ENCODE measurements at places on chromosomes 5 and 9. TPM values are rescaled to one million over a fixed set of nuclear protein-coding genes. Genes with fewer than 3 reads are reported as not detected.

GRCh38 chr5:56529666-56530430 is 285.5 kb upstream of the MAP3K1 start:
- H3K36me3 ChIP-seq = no peaks in the 10 kb centered on the region
- no peak overlapping the region for H3K4me3 ChIP-seq
- peaks cover 4% of the 10 kb centered on the region for H3K4me1 ChIP-seq
- DNase-seq = no peak

- no peaks in the 10 kb centered on the region for H3K4me1 ChIP-seq
- no peaks in the 10 kb centered on the region for H3K36me3 ChIP-seq
- no peak overlapping the region for H3K4me3 ChIP-seq
- DNase-seq = no peak
These were observed 90.2 kb downstream of the RXRA start for GRCh38 chr9:134416385-134417015.

The GABRA1 gene
- total RNA-seq = not detected

- H3K4me1 ChIP-seq = no peaks in the 10 kb centered on the region
- no peak for DNase-seq
- no peaks in the 10 kb centered on the region for H3K36me3 ChIP-seq
- no peak overlapping the region for H3K27ac ChIP-seq
- H3K4me3 ChIP-seq = no peak overlapping the region
These were observed 588.0 kb downstream of the PRELID2 start for GRCh38 chr5:145246961-145247744.

The SRD5A1 gene
- total RNA-seq = 16.9 TPM

DNA sequence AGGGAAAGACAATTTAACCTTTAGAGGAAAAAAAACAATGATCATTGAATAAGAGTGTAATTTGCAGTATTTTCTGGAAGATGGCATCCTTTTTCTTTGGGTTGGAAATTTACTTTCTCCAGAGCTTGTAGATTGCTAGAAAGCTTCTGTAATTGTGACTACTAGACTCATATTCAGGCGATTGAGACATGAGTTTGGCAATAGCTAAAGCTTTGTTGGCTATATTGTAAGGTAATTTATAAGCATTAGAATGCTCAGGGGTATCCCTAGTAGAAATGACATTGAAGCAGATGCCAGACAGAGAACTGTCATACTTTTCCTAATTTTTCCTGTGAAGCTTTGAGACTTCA is 115.3 kb downstream of the UNC13B start:
- peak overlapping the region; percentile 18 for H3K27ac ChIP-seq
- H3K4me3 ChIP-seq = no peak overlapping the region
- no peaks in the 10 kb centered on the region for H3K36me3 ChIP-seq
- H3K27me3 ChIP-seq = no peaks in the 10 kb centered on the region
- no peak for DNase-seq
- no peaks in the 10 kb centered on the region for H3K4me1 ChIP-seq

Measured in Peyer's patch (tissue), 4 donors.